ENCODE measurements at places on chromosomes 6 and 20. TPM values are rescaled to one million over a fixed set of nuclear protein-coding genes. Genes with fewer than 3 reads are reported as not detected.

The SLC44A4 gene
- 0.66 TPM for total RNA-seq

The SNAI1 gene
- 9.7 TPM for total RNA-seq

The RAET1L gene
- not detected for total RNA-seq

The NKAIN2 gene
- 0.13 TPM for total RNA-seq

The THEMIS gene
- total RNA-seq: not detected

GRCh38 chr20:49510562-49511122, 28.2 kb upstream of the KCNB1 start:
- H3K4me3 ChIP-seq: no peak overlapping the region
- H3K4me1 ChIP-seq: peaks cover 4% of the 10 kb centered on the region
- no peaks in the 10 kb centered on the region for H3K27me3 ChIP-seq
- peak overlapping the region; percentile 62 for H3K27ac ChIP-seq
- DNase-seq: no peak

DNA sequence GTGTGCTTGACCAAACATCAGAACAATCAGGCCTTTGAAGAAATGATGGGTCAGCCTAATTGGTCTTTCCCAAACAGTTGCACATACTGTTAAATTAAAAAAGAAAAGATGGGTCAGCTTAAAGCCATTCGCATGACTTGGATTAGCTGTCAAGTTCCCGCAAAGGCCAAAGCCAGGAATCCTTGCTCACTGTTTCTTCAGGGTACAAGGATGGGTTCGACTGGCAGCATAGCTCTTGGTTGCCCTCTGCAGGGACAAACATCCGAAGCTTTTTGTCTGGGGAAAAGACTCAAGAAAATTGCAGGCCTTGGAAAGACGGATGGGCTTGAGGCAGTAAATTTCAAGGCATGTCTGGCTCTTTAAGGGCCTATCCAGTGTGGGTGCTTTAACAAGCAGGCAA, 168.0 kb downstream of the HDGFL1 start:
- H3K4me1 ChIP-seq: peaks cover 27% of the 10 kb centered on the region
- no peak for DNase-seq
- H3K36me3 ChIP-seq: no peaks in the 10 kb centered on the region
- H3K4me3 ChIP-seq: no peak overlapping the region

DNA sequence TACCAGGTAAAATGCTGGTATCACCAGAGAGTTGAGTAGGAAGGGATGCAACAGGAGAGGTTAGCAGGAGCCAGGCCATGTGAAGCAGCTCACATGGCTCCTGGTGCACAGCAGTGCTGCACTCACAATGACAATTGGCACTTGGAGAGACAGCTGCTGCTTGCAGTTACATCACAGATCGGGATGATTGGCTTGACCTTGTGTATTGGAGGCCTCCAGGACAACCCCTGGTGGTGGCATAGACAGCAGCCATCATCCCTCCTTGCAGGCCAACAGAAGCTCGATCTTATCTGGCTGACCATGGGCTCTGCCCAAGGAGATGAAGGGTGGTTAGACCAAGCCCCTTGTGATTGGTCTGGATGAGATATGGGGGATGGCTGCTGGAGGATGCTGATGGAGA, 73.0 kb downstream of the EYA2 start:
- no peak overlapping the region for H3K27ac ChIP-seq
- H3K4me3 ChIP-seq: no peak overlapping the region
- no peaks in the 10 kb centered on the region for H3K27me3 ChIP-seq
- no peaks in the 10 kb centered on the region for H3K36me3 ChIP-seq
- DNase-seq: no peak
